ENCODE measurements at places on chromosomes 4 and X. TPM values are rescaled to one million over a fixed set of nuclear protein-coding genes. Genes with fewer than 3 reads are reported as not detected.

Gene ASB12
- total RNA-seq = not detected

Gene SMR3B
- total RNA-seq = not detected

Gene CT47B1
- not detected for total RNA-seq

Gene EPHA5
- 19.0 TPM for total RNA-seq

All from smooth muscle cell of bladder (primary cell).